ENCODE measurements at places on chromosomes 13 and 19.

GRCh38 chr13:94717916-94718315, 5.6 kb upstream of the SOX21 start:
- no peak for DNase-seq

- DNase-seq: no peak
Measured at GRCh38 chr13:99969919-99970650, 1.5 kb downstream of the ZIC5 start.

DNA sequence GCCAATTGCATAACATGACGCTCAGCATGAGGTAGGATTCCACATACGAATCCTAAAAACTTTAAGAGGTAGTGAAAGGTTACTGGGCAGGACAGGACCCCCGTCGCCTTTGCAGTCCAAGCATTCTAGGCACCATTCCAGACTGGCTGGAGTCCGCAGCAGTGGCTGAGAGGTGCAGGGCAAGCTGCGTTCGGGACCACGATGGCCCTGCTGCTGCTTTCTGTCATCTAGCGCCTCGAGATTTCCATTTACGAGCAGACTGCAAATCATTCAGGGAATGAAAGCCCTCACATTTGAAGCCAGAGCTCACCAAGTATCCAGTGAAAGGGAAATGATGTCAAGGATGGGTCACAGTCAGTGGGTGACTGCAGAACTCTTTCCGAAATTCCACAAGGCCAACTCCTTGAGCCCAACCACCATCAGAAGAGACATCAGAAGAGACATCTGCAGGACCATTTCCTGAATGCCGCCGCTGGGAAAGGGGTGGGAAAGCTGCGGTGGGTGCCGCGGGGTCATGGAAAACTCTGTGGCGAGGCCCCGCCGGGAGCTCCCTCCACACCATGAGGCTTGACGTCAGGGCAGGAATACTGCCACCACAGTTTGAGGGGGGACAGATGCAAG, 88.3 kb downstream of the COL4A1 start:
- no peak for DNase-seq

DNA sequence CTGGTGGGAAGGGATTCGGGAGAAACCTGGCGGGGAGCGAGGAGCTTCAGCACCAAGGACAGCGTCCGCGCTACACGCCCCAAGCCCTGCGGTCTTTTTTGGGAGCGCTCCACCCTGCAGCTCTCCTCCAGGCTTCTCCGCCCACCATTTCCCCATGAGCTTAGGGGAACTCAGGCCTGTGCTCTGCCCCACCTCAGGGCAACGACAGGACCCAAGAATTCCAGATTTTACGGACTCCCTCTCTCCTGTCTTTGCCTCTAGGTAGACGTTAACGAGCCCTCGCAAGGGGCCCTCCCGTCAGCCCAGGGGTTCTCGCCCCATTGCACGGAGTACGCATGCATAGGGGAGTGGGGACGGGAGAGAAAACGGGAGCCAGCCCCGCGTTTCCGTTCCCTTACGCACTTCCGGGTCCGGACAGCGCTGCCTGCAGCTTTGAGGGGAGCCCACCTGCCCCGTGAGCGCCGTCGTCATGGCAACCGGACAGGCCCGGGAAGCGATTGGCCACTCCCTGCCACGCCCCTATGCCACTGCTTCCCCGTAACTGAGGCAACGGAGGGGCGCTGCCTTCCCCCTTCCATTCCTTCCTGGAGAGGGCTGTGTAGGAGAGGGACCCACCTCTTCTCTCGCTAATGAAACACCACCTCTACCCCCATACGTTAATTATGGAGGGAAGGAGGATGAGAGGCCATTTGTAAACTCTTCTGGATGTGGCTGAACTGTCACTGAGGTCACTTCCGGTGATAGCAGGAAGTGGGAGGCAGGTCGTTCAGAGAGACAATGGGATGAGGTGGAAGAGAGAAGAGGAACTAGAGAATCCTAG, 20.8 kb downstream of the NOVA2 start:
- no peak for DNase-seq

GRCh38 chr13:30895773-30896172, 10.3 kb upstream of the MEDAG start:
- DNase-seq: no peak

DNA sequence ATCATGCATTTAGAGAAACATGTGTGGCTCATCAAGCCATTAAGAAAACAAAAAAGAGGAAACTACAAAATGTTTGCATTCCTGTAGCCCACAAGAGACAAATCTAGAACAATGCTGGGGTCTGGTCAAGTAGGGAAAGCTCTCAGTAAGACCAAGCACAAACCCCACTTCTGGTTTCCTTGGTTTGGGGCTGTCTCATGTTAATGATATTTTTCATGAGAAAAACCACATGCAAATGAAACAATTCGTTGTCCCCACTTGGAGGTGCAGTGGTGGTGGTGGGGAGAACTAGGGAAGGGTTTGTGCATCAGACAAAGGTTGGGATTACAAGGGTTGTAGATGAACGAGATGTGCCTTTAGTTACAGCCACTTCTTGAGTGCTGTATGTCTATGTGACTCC, 7.0 kb upstream of the RB1 start:
- no peak for DNase-seq

All from NCI-H1417 treated with DMSO at 0.1 percent for 48 hours (cell line).